ENCODE measurements at places on chromosomes 5 and 9. TPM values are rescaled to one million over a fixed set of nuclear protein-coding genes. Genes with fewer than 3 reads are reported as not detected.

ZNF354C gene
- total RNA-seq: 4.3 TPM

GPR151 gene
- total RNA-seq: not detected

SARDH gene
- 0.13 TPM for total RNA-seq

IL5 gene
- not detected for total RNA-seq

GPBP1 gene
- 54.4 TPM for total RNA-seq

MCC gene
- 0.41 TPM for total RNA-seq

ADAMTS13 gene
- 3.4 TPM for total RNA-seq

DMGDH gene
- total RNA-seq: 0.54 TPM

PCDHGB3 gene
- 0.49 TPM for total RNA-seq

POLR3G gene
- 23.4 TPM for total RNA-seq

DNAI1 gene
- total RNA-seq: 2.2 TPM

IDNK gene
- total RNA-seq: 1.9 TPM

CDK5RAP2 gene
- 47.7 TPM for total RNA-seq

VDAC1 gene
- total RNA-seq: 395 TPM

NUTM2F gene
- total RNA-seq: not detected

KCTD16 gene
- total RNA-seq: 0.08 TPM

EQTN gene
- total RNA-seq: not detected

DBH gene
- total RNA-seq: not detected

TYRP1 gene
- total RNA-seq: 0.23 TPM

ENTPD2 gene
- total RNA-seq: 2.8 TPM

OR1J2 gene
- not detected for total RNA-seq

CDKN2A gene
- total RNA-seq: not detected

ROPN1L gene
- 3.0 TPM for total RNA-seq

ERAP2 gene
- total RNA-seq: 15.5 TPM

EPB41L4B gene
- total RNA-seq: 27.8 TPM

CTXN3 gene
- total RNA-seq: not detected

NPR3 gene
- total RNA-seq: 0.10 TPM

SLC31A1 gene
- 17.6 TPM for total RNA-seq

CRB2 gene
- 0.05 TPM for total RNA-seq

TOPORS gene
- 21.2 TPM for total RNA-seq

SLCO4C1 gene
- total RNA-seq: 0.90 TPM

TRAF2 gene
- total RNA-seq: 48.7 TPM

MAMDC4 gene
- 6.3 TPM for total RNA-seq

MYO10 gene
- total RNA-seq: 71.9 TPM

TAF11L14 gene
- not detected for total RNA-seq

ELOVL7 gene
- total RNA-seq: 2.9 TPM

ADCY2 gene
- total RNA-seq: 0.13 TPM

NIPBL gene
- total RNA-seq: 41.6 TPM

WDR36 gene
- 33.9 TPM for total RNA-seq

NMUR2 gene
- not detected for total RNA-seq

PCDHA8 gene
- 0.10 TPM for total RNA-seq

TIFAB gene
- not detected for total RNA-seq

PCDHGB2 gene
- 5.3 TPM for total RNA-seq

CKMT2 gene
- not detected for total RNA-seq

PCDHGA8 gene
- 0.18 TPM for total RNA-seq

GADD45G gene
- 1.2 TPM for total RNA-seq

FYB1 gene
- 0.46 TPM for total RNA-seq

PLAC8L1 gene
- 0.49 TPM for total RNA-seq

Measured in Panc1 (cell line).